ENCODE measurements at places on chromosomes 12 and 14.
A peak's percentile ranks its signal among the peaks of the same experiment; 100 is the strongest.

DNA sequence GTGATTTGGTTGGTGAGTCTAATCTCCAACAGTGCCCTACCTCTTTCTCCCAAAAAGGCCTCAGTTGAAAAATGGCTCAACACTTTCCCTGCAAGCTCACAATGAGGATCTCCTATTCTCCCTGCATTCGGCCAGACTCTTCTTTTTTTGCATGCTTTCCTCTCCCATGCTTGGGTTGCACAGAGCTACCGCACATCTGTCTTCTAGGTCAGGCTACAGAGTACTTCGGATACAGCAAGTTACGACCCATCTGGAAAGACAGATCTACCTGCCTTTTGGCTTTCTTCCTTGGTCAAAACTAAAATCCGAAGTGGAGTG lies 305 bp upstream of the SLC16A7 start:
- DNase-seq: no peak

DNA sequence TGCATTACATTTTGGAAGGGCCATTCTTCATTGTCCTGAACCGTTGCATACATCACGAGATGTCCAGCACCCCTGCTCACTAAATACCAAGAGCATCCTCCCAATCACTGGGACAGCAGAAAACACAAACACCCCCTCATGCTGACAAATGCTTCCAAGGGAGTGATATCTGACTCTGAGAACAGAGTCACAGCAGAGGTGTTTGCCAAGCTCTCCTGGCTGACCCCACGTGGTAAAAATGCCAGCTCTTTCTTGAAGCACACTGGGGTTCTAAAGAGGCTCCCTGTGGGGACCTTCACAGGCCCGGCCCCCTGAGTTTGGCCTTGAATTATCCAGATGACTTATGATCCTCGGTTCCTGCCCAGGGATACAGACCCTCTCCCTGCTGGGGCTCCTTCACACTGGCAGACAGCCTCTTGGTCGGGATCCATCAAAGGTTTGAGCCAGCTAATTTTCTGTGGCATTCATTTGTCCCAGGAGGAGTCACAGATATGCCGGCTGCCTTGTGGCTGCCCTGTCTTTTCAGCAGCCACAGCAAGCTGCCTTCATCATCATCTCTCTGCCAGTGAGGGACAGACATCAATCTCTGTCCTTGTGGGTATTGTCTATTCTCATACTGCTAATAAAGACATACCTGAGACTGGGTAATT lies 43.1 kb upstream of the PSMC1 start:
- DNase-seq: no peak

DNA sequence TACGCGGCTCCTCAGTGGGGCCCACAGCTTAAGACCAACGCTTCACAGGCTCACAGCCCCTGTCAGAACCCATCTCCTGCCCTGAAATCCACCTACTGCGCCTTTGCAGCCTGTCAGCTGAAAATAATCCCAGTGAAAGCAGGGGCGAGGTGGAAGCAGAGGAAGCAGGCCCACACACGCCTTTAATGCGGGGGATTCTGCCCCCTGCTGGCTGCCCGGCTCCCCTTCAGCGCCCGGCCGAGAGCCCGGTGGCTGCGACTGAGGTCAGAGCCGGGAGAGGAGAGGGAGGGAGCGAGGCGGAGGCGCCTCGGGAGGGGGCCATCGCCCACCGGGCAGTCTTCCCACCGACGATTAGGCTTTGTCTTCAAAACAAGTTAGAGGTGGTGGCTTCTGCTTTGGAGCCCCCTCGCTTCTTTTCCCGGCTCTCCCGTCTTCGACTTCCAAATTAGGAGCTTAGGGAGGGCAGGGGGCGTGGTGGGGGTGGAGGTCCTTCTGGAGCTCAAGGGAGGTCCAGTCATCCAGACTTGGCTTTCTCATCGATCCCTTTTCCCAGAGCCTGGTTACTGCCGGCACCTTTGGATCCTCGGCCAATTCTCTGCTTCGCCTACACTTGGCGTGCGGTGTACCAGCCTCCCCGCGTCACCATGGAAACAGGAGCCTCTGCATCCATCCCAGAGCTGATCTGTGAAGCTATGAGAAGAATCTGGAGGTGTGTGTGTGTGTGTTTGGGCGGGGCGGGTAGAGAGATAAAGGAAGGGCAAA lies 25.2 kb upstream of the RND1 start:
- DNase-seq: peak; percentile 71

- DNase-seq: no peak
These were observed 242.1 kb upstream of the FOXN3 start for GRCh38 chr14:89658977-89659670.

GRCh38 chr12:54526812-54527630 lies 22.4 kb upstream of the PDE1B start:
- DNase-seq: no peak

- DNase-seq: no peak
These were observed 929.8 kb downstream of the DIO2 start for GRCh38 chr14:79281244-79282152.

GRCh38 chr12:27112871-27113270 lies 30.5 kb upstream of the C12orf71 start:
- no peak for DNase-seq

- DNase-seq: no peak
These were observed 107.7 kb upstream of the LRFN5 start for GRCh38 chr14:41498959-41499358.

DNA sequence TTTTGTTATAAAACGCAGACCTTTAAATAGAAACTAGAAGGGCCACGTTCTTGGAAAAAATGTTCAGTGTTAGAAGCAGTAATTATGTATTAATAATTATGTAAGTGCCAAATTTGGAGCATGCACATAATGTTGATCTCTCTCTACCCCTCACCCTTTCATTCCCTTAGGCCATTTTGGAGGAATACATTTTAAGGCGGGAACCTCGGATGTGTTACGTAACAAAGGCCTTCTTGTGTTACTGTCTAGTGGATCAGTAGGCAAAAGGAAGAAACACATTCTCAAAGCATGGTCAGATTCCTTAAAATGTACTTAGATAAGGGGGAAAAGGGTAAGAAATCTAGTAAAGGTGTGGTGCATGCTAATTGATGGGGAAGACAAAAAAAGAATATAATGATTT lies 52.7 kb downstream of the RASSF3 start:
- no peak for DNase-seq

DNA sequence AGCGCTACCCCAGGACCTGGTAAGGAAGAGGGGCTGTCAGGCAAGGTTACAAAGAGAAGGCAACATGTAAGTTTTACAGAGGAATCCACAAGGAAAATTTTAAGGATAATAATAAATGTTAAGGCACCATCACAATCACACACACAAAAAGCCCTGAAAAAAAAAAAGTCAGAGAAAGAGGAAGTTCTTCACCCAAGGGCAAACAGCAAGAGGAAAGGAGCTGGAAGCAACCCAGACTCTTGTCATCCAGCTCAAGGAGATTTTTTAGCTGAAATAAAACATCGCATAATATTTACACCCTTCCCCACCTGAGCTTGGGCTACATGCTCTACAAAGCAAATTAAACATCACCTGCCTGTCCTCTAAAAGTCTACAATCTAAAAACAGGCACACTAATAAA lies 9.5 kb downstream of the SPTB start:
- no peak for DNase-seq

DNA sequence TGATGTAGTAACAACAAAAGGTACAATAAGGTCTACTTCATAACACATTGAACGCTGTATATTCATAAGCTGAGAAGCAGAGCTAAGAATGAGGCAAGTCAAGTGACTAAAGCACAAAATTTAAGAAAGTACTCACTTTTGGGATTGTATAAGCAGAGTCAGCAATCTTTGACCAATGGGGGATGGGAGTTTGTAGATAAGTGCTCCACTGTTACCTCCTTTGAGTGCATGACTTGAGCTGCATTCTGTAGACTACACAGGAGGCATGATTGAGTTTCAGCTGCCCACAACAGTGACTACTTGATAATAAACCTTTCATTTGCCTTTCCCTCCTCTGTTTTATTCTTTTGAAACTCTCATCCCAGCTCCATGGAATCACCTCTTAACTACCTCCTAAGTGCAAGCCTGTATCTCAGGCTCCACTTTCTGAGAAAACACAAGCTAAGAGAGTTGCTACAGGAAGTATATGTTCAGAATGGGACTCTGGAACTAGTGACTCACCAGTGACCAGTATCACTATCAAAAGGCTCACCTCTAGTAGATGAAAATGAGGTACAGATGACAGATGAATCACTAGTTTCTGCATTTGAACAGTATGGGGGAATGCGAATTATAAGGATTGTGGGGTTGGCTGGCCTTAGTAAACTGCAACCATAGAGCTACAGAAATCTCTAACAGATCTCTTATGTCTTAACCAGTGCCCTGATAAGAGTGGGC lies 49.2 kb downstream of the SLC35F4 start:
- no peak for DNase-seq

DNA sequence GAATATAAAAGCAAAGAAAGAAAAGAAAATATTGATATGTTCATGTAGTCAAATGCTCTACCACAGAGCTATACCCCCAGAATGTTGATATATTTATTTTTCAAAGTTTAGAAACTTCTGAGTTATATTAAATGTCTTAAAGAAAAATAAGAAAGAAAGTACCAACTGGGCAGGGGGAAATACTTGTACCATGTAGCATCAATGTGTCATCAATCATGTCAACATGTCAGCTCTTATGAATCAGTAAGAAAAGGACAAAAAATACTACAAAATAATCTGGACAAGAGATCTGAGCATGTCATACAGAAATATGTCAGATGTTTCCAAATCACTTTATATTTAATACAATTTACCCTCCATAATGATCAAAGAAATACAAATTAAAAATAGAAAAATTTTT lies 595.1 kb upstream of the ATP2B1 start:
- no peak for DNase-seq

DNA sequence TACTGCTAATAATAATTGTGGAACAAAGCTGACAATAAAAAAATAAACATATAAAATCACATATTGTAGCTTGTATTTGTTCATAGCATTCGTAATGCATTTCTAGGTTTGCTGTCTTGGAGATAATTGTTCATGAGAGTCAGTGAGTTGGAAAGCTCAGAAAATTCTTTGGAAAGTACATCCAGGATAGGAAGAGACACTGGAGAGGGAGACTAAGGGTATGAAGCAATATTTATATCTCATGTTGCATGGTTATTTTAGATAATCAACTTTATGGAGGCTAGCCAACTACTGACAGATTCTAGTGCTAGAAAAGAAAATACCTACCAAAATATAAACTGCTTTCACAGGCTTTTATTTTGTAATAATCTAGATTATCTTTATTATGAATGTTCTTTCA lies 1095.2 kb downstream of the FSCB start:
- DNase-seq: no peak

GRCh38 chr14:63448841-63449240 lies 94.3 kb downstream of the PPP2R5E start:
- no peak for DNase-seq

GRCh38 chr12:120748242-120748641 lies 22.6 kb downstream of the ACADS start:
- DNase-seq: no peak

DNA sequence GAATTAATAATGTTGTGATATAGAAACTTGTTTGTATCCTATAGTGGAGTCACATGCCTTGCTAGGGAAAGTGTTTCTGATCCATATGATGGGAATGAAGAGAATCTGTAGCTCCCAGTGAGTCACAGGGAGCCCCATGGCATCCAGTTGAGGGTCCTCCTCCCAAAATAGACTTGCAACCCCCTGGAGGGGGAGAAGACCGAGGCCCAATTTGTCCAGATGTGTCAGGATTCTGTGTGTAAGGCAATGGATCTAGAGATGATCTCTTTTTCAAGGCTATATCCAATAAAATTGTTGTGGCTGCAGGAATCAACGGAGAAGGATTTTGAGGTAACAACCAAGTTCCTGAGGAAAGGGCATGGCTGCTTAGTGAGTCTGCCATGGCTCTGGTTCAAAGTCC lies 121.8 kb downstream of the BCL11B start:
- DNase-seq: no peak

- DNase-seq: no peak
These were observed 16.4 kb upstream of the KERA start for GRCh38 chr12:91074154-91074709.

- no peak for DNase-seq
These were observed 76.7 kb upstream of the SLC38A2 start for GRCh38 chr12:46449316-46449715.

DNA sequence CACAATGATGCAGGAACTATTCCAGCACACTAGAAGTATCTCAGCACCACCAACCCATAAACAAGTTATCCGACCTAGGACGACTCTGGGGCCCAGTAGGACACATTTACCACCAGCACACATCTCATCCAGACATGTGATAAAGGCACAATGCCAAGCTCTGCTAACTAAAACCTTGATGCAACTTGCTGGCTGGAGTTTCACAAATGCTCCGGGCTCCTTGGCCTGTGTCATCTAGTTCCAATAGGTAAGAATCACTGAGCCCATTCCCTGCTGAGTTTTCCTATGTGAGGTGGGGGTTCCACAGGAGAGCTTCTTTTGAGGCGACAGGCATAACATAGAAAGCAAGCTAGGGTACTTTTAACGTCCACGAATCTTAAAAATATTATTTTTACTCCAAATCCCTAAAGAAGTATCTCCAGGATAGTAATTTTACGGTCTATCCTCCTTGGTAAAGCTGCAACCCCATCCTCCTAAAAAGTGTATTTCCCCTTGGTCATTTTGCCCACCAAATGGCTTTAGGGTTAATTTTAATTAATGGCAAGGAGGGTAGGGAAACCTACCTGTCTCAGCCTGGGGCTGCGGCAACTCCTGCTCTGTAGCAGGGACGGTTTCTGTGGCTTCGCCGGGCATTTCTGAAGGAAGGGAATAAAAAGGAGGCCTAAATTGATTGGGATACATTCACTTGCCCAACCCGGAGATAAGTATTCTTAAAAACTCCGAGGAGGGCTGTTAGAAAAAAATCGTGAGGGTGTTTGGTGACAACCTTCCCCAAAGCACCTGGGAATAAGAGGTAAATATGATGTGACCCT lies 1.0 kb downstream of the NACA start:
- no peak for DNase-seq

DNA sequence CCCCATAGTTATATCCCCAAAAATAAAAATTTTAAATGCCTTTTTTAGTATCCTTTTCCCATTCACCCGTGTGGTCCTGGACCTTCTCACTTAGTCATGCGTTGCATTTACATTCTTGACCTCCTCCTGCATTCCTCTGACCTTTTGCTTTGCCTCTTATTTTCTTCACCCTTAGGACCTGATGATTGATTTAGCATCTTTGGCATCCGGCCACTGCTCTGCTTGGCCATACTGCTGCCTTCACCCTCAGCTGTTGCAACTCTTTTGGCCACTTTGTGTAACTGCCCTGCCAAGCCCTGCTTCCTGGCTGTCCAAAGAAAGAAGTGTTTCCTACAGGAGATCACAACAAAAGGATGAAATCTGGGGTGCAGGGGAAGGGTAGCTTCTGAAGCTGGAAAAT lies 48.8 kb upstream of the SLC38A4 start:
- no peak for DNase-seq

- DNase-seq: no peak
These were observed at the start of gene TNFRSF1A for GRCh38 chr12:6341417-6342139. Gene TNFRSF1A, minus strand, starts transcription at chr12:6342076. Its CDS starts 262 bp downstream, at chr12:6341814.

- DNase-seq: no peak
These were observed 95.7 kb downstream of the RFLNA start for GRCh38 chr12:124390442-124391097.

GRCh38 chr12:82109243-82109642 lies 248.9 kb downstream of the CCDC59 start:
- DNase-seq: no peak

Measured in cerebellar nuclear complex (tissue), 1 donor.